ENCODE measurements at places on chromosomes 13 and 19.

- DNase-seq, result no peak
Observed at GRCh38 chr13:62908321-62908720, 1492.7 kb upstream of the PCDH20 start.

GRCh38 chr19:1112268-1113029, 8.7 kb downstream of the GPX4 start:
- DNase-seq, result no peak

GRCh38 chr13:110354123-110354627, 47.1 kb downstream of the COL4A2 start:
- no peak for DNase-seq

- no peak for DNase-seq
Observed at GRCh38 chr13:20969182-20969581, 66.6 kb upstream of the XPO4 start.

DNA sequence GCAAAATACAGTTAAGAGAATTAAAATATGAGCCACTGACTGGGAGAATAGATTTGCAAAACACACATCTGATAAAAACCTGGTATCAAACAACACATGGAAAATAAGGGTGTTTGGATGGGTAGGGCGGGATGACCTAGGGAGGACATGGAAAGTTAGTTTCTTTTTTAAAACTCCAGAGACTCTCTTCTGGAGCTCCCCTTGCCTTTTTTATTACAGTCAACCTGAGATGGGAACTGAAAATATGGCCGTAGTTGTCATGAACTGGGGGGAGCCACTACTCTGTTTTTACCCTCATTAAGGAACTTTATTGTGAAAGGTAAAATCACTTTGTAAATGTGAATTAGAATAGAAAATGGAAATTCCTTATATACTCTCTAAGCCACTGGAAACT, 113.0 kb downstream of the ATP11A start:
- DNase-seq, result no peak

- DNase-seq, result no peak
Observed at GRCh38 chr13:104251931-104252330, 1185.7 kb upstream of the SLC10A2 start.

DNA sequence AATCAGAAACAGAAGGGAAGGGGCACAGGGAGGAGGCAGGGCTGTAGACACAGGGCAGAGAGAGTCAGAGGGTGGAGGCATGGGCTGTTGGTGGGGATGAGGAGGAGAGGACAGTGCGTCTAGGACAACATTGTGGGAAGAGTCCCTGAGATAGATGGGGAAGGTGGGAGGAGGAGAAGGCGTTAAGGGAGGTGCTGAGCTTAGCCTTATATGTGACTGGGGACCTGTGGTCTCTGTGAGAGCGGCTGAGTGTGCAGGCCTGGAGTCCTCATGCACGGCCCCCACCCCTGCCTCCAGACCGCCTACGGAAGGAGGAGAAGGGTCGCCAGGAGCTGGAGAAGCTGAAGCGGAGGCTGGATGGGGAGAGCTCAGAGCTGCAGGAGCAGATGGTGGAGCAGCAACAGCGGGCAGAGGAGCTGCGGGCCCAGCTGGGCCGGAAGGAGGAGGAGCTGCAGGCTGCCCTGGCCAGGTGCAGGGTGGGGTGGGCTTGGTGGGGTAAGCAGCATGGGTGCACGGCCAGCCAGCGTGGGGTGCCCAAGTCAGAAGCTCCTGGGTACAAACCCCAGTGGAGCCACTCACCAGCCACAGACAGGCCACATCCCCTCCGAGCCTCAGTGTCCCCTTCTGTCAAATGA, 56.8 kb downstream of the KCNC3 start:
- no peak for DNase-seq

GRCh38 chr19:4730740-4731171, 7.1 kb upstream of the DPP9 start:
- no peak for DNase-seq

DNA sequence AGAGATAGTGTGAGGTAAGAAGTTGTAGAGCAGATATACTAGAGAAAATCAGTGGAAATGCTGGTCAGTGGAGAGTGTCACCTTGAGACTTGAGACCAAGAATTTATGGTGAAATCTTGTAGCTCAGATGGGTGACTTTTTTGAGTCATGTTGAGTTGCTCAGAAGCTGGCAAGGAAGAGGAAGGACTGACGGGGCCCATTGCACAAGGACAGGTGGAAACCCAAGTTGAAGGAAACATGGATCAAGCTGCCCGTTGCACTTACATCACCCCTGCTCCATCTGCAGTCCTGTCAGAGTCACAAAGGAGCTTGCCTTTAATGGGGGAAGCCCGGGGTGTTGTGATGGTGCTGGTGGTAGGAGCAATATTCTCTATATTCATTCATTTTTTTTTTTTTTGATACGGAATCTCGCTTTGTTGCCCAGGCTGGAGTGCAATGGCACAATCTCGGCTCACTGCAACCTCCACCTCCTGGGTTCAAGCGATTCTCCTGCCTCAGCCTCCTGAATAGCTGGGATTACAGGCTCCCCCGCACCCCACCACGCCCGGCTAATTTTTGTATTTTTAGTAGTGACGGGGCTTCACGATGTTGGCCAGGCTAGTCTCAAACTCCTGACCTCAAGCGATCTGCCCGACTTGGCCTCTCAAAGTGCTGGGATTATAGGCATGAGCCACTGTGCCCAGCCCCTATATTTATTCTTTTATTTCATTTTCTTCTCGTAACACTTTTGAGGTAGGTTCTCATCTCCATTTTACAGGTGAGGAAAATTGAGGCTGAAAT, 27.4 kb downstream of the UBAC2 start:
- DNase-seq, result no peak

- no peak for DNase-seq
Observed at GRCh38 chr19:55423225-55424005, 15.8 kb upstream of the UBE2S start.

- no peak for DNase-seq
Observed at GRCh38 chr19:45472563-45473366, 5.0 kb downstream of the FOSB start.

DNA sequence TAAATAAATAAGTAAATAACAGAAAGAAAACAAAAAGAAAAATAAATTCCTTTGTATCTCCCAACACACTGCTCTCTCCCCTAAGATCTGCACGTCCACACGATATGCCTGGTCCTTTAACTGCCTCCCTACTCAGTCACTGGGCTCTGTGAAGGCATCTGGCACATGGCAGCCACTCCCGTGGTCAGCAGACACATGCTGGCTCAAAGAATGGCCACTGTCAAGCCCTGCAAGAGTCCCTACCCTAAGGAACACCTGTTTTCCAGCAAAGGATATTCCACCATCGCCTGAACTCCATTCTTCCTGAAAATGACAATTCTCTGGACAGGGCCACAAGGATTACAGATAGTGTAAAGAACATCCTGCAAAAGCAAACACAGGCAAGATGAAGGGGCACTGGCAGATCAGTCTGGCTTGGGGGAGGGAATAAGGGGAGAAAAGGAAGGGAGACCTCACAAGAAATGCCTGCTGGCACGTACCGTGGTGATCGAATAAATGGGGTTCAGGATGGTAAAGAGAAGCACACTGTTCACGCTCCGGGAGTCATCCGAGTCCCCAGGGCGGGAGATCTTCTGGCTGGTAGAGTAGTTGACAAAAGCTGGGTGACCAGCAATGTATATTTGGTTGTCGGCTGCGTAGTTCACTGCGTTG, 4.3 kb downstream of the HNRNPL start:
- no peak for DNase-seq

DNA sequence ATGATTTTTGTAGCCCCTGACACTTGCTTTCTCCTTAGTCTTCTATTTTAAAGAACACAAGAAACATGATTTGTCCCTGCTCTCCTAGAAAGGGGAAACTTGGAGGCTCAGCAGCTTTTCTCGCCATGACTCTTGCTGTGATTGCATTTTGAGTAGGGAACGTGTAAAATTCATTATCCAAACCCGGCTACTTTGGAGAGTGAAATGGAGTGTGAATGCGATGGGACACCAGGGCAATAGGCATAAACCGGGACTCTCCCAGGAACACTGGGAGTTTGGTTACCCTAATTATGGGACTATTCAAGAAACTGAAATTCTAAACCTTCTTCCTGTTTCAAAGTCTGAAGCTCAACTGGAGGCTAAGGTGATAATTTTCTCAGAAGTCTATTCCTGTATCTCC, 181.7 kb upstream of the RFC3 start:
- no peak for DNase-seq

DNA sequence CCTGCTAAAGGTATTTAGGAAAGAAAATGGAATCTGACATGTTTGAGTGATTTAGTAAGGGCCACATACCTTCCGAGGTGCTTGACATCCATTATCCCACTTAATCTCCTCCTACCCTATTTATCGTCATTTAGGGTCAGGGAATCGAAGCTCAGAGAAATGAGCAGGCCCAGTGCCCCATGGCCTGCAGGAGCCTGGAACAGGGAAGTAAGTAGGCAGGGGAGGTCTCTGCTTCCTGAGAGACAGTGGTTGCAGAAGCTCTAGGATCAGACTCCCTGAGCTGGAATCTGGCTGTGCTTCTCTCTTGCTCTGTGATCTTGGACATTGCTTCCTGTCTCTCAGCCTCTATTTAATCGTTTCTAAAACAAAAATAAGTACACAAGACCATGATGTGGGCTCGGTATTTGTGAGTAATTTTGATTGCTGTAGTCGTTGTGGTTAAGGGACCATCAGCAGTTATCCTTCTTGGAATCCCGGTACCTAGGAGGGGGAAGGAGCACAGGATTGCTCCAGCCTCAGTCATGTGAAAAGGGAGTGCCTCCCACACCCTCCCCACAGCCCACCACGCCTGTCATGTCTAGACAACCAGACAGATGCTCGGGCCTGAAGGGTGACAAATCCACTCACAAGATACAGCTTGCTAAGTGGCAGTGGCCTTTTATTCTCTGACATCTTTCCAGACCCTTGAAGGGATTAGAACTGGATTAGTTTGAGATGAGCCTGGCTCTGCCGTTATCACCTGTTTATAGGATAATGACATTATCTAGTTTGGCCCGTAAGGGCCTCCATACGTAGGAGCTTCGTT, 169.2 kb upstream of the TSHZ3 start:
- no peak for DNase-seq

DNA sequence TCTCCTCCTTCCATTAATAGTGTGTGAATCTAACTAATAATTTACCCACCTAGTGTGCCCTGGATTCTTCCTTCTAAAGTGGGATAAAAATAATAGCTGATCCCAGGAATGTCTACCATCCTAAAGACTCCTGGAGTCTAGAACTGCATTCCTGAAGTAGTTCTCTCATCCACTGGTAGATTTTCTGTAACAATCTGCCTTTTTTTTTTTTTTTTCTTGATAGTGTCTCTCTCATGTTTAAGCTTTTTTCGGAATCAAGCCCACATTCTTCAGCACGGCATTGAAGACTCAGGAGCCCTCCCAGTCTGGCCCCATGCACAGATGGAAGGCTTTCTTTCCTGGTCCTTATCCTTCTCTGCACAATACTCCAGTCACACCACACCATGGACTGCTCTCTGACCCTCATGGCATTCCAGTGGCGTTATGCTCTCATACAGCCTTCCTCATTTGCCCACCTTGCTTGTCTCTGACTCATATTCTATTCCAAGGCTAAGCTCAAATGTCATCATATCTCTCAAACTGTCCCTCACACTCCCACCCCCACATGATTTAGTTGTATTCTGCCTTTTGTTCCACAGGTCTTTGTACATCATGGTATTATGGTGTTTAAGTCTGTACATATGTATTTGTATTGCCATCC, 68.7 kb upstream of the FRY start:
- DNase-seq, result no peak

DNA sequence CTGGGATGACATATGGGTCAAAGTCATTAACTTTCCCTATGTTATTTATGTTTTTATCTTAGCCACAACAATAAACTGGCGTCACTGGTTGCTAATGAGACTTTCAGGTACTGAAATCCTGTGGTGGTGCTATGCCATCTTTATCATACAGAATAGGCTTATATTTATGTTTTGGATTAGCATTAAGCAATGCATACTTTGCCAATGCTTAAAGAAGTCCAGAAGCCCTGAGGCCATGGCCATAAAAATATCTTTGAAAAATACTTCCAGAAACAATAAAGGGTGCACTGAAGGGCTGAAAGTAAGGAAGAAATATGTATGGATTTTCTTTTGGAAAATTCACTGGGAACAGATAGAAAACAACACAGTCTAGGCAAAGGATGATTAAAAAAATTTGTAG, 304.6 kb upstream of the SLC10A2 start:
- DNase-seq, result no peak

DNA sequence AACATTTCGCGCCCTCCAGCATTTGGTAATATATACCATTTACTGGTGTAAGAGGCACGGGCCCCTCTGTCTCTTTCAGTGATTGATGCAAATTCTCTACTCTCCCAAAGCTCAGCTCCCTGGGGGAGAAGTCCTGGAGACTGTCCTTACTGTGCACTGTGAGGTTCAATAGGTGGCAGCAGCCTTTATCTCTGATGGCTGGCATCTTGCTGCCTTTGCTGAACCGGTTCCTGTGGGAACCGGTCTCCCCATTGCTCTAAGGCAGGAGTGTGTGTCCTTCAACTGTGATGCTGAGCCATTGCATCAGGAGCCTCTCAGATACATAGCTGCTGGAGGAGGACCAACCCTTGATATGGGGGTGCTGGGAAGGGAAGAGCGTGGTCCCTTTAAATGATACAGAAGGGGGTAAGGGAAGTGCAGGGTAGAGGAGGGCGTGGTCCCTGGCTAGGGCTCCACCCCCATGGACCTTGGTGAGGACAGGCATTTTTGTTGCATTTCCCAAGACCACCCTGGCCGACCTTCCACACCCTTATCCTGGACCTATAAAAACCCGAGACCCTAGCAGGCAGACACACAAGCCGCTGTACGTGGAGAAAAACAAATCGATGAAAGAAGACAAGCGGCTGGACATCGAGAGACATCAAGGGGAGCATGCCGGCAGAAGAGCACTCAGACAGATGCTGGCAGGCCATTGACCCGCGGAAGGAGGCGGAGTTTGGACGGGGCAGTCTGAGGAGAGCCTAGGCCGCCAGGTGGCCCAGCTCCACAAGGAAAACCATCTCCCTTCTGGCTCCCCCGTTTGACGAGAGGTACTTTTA, 41.1 kb upstream of the GTF3A start:
- no peak for DNase-seq

- no peak for DNase-seq
Observed at GRCh38 chr13:35561540-35561939, 85.1 kb upstream of the MAB21L1 start.

DNA sequence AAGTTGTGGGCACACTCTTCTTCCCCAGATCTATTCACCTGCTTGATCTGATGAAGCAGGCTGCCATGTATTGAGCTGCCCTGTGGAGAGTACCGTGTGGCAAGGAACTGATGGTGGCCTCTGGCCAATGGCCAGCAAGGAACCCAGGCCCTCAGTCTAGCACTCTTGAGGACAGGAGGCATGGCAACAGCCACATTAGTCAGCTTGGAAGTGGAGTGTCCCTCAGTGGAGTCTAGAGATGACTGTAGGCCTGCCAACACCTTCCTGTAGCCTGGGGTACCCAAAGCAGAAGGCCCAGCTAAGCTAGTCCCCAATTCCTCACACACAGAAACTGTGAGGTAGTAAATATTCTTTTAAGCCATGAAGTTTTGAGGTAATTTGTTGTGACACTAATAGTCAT, 412.5 kb downstream of the DACH1 start:
- no peak for DNase-seq

All from AG04450 (cell line).